ENCODE measurements at places on chromosomes 6 and 20.

GRCh38 chr6:110873981-110874879, at the start of gene AMD1:
Gene AMD1 (plus strand): TSS chr6:110874785. CDS start chr6:110875106, 321 bp downstream.
- DNase-seq, result peak; percentile 98

GRCh38 chr20:47191074-47191673, 165.3 kb downstream of the ZMYND8 start:
- no peak for DNase-seq

DNA sequence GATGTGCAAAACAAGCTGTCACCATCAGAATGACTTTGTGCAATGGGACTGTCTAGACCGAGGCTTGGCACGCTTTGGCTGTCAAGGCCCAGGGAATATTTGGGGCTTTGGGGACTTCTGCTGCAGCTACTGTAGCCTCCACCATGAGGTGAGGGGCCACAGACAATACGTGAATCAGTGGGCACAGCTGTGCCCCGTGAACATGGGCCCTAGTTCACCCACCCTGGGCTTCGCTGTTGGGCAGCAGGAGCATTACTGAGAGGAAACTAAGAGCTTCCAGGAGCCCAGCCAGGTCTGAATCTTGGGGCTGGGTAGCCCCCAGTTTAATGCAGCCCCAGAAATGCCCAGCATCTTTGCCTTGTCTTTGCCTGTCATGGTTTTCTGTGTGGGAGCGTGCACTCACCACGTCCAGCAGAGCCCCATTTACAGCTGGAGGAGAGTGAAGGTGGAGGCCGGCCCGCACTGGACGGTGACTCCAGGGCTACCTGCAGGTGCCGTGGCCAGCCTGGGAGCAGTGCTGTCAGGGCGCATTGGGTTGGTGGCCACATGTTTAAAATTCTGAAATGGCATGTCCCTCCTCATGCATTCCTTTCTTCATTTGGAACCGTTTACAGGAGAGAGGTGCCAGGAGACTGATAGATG, 34.7 kb downstream of the DUSP22 start:
- DNase-seq, result no peak

- no peak for DNase-seq
Observed at GRCh38 chr6:26198722-26199056, 111.5 kb downstream of the HFE start.

- no peak for DNase-seq
Observed at GRCh38 chr6:158057213-158057987, 75.7 kb downstream of the SYNJ2 start.

DNA sequence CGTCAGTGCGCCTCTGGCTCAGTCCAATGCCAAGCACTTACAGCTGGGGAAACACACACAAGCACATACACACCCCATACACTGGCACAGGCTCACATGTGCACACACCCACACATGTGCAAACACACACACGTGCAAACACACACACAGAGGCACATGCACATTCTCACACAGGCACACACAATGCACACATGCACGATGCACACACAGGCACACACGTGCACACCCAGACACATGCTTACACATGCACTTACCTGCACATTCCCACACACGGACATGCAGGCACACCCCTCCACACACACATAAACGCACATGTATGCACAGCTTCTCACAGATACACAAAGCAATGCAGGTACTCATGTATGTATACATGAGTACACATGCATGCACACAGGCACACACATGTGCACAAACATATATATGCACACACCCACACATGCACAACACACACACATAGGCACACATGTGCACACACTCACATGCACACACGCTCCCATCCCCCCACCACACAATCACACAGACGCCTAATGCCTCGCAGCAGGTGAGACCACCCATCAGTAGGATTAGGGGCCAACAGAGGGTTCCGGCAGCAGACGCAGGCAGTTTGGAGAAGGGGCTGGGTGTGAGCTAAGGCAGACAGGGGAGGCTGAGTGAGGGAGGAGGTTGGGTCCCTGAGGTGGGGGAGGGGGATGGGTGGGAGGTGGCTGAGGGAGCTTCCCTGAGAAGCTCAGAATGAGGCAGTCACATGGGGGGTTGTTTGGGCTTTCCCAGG, 71.2 kb upstream of the SLCO4A1 start:
- DNase-seq, result no peak

- peak; percentile 37 for DNase-seq
Observed at GRCh38 chr6:108168501-108169463, 3.0 kb downstream of the NR2E1 start.

GRCh38 chr6:111173341-111173740, 86.0 kb downstream of the SLC16A10 start:
- no peak for DNase-seq

DNA sequence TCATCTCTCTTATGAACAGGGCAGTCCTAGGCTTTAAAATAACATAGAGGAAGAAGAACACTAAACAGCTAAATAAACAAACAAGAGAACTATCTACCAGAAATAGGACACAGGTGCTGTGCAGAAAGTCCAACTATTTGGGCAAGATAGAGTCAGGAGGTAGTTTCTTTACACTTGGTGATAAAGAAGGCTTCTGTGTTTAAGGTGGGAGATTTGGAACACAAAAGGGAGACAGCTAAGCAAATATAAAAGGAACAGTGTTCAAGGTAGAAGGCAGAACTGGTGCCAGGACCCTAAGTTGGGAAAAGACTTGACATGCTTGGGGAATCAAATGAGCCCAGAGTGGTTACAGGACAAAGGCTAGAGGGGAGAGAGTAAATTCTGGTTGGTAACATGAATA, 110.5 kb downstream of the MANEA start:
- no peak for DNase-seq

- no peak for DNase-seq
Observed at GRCh38 chr20:32285082-32285620, 7.7 kb downstream of the KIF3B start.

DNA sequence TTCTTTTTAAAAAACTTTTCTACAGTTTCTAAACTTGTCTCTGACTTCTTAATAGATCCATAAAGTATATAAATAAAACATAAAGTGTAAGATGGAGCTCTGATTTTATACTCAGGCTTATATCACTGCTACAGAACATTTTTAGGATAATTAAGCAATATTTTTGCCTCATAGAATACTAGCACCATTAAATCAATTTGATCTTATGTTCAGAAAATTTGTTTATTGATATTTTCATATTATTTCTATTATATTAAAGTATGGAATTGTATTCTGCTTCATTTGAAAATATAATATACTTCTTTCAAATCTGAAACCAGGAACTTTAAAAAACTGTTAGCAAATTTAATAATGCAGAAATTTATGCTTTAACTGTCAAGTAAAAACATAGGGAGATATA, 106.5 kb downstream of the MAN1A1 start:
- no peak for DNase-seq

- DNase-seq, result no peak
Observed at GRCh38 chr6:147579667-147580066, 71.2 kb downstream of the SAMD5 start.

- DNase-seq, result no peak
Observed at GRCh38 chr20:3798373-3798768, 2.3 kb downstream of the CDC25B start.

DNA sequence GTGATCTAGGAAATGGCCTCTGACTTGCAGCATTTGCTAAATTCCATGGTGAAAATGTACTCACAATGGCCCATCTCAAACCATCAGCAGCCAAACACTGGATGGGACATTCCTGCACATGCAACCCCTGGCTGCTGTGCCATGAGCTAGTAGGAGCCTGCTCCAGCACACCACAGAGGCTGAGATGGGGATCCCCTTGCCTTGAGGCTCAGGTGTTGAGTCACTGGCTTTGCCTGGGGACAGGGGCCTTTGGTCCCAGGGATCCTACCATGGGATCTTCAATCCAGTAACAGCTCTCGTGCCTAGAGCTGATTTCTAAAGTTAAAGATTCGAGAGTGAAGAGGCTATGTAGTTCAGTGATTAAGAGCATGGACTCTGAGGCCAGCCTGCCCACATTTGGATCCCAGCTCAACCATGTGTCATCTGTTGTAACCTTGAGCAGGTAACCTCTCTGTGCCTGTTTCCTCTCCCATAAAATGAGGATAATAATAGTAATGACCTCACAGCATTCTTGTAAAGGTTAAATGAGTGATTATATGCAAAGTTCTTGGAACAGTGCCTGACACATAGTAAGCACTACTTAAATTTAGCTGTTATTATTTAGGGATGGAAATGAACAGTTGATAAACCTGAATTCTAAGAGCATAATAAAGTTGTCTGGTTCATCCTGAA, 16.4 kb downstream of the FOXQ1 start:
- no peak for DNase-seq

GRCh38 chr6:43247114-43247999, 4.1 kb downstream of the TTBK1 start:
- DNase-seq, result peak; percentile 68

DNA sequence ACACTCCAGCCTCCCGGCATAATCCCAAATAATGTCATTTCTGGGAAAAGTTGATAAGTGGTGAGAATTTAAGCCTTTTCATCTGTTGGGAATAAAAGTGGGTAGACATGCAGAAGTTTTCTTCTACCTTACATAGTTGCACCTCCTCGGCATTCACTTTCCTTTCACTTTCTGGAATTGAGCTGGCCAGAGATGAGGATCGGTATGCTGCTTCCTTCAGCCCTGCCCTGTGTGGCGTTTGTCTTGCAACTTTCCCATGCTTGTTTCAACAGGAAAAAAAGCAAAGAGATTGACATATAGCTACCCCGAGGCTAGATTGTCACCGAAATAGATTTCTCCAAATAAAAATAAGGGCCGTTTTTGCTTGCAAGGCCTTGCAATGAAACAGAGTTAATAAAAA, 65.8 kb upstream of the JAG1 start:
- DNase-seq, result no peak

- DNase-seq, result no peak
Observed at GRCh38 chr6:146154197-146154596, 125.3 kb downstream of the GRM1 start.

- DNase-seq, result no peak
Observed at GRCh38 chr6:108353853-108354252, 59.0 kb downstream of the AFG1L start.

GRCh38 chr6:49257549-49257948, 205.5 kb downstream of the MMUT start:
- no peak for DNase-seq

GRCh38 chr6:18262702-18263417, 1.5 kb downstream of the DEK start:
- no peak for DNase-seq

DNA sequence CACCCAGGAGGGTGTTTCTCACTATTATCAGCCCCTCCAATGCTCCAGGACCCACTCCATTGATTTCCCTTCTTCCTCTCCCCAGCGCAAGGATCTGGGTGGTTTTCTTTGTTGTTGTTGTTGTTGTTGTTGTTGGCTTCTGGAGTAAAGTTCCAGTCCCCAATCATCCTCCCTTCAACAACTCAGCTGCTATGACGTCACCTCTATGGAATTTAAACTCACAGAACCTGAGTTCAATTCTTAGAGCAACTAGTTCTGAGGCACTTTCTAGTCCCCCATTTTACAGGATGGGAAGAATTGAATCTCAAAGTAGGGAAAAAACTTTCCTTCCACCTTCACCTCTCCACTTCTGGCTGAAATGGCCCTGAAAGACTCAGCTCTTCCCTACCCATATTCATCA, 9.7 kb upstream of the WFDC8 start:
- no peak for DNase-seq

DNA sequence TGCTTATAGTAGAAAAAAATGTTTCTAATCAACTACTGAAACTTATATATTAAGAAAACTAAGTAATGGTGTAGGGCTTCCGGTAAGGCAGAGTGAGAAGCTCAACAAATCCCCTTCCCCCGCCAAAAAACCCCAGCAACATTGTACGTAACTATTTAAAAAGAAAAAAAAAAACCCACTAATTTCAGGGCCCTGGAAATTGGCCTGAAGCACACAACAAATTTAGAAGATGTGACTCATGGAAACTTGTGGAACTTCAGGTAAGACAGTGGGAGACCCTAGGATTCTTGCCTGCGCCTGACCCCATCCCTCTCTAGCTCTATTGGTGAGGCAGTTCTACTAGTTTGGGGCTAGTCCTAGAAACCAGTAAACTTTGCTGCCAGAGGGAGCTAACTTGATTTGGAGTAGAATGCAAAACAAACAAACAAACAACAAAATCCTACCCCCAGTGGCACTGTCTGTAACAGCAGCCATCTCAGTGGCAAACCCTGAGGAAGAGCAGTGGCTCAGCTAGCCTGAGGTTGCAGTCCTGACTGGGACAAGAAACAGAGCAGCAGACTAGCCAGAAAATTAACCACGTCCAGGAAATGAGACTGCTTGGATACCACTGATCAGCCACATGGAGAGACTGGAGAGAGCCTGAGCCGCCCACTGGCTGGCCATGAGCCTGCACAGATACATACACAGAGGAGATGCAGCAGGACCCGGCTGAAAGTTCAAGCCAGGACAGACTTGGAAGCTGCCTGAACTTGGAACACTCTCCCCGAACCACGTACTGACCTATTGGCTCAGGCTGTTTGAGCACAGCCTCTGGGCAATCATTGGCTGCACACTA, 135.1 kb downstream of the TBXT start:
- no peak for DNase-seq

DNA sequence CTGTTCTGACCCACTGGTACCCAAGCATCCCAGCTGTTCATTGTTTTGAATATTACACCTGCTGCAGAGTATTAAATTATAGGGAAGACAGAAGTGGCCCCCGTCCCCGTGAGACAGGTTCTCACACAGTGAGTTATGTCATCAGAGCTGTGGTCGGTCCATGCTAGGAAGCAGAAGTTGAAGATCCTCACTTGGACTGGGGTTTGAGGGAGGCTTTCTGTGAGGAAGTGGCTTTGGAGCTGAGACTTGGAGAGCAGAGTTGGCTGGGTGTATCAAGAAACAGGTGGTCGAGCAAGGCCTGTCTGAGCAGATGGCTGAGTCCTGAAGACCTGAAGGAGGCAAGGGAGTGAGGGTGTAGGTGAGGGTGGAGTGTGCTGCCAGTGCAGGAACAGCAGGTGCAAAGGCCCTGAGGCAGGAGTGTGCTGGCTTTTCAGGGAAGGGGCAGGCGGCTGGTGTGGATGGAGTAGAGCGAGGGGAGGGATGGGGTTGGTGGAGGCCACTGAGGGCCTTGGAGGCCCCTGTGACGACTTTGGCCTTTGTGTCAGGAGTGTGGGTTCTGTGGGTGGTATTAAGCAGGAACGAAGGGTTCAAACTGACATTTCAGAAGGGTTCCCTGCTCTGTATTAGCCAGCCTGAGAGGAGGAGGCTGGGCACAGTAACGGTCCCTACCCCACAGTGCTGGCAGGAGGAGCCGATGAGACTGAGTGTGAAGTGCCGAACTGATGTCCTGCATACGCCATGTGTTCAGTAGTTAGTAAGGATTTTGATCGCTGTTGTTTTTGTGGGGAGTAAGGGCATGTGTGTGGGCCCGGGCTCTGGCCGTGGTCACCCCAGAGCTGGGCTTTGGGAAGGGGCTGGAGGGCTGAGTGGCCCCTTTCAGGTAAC, 11.8 kb downstream of the SRC start:
- no peak for DNase-seq

DNA sequence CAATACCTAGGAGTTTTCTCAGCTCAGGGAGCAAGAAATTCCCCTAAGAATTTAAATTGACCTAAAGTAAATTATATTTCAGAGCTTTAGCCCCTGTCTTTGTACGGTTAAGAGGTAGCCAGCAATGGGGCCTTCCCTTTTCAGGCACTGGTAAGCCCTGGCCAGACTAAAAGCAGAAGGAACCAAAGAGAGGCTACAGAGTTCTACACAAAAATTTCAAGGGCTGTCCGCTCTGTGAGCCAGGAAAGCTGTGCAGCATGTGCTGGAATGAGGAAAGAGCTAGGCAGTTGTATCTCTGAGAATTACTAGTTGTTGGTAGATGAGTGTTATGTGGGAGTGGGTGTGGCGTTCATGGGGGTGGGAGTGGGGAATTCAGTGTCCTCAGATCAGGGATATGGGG, 96.3 kb upstream of the MAFB start:
- no peak for DNase-seq
